ENCODE measurements at places on chromosomes 3 and 15. TPM values are rescaled to one million over a fixed set of nuclear protein-coding genes. Genes with fewer than 3 reads are reported as not detected.

GRCh38 chr3:48268936-48269561, 28.1 kb downstream of the ZNF589 start:
- no peak for DNase-seq

GRCh38 chr15:78317145-78317836, 17.9 kb upstream of the SKIC8 start:
- DNase-seq, result no peak

GRCh38 chr15:56428821-56429458, 36.0 kb downstream of the MNS1 start:
- peak; percentile 37 for DNase-seq

DNA sequence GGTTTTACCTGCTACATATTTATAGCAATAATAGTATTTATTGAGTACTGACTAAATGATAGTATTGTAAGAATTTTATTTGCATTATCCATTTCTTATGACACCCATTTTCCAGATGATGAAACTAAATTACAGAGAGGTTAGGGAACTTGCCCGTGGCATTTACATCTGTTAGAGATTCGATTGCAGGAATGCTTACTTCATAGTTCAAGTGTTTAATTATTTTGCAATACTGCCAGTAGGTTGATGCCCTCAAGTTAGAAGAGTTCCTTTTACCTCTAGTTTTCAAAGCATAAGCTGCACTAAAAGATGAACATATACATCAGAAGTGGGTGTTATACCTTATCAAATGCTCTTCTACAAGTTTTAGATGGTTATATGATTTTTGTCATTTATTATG, 362.8 kb upstream of the RGMA start:
- DNase-seq, result no peak

DNA sequence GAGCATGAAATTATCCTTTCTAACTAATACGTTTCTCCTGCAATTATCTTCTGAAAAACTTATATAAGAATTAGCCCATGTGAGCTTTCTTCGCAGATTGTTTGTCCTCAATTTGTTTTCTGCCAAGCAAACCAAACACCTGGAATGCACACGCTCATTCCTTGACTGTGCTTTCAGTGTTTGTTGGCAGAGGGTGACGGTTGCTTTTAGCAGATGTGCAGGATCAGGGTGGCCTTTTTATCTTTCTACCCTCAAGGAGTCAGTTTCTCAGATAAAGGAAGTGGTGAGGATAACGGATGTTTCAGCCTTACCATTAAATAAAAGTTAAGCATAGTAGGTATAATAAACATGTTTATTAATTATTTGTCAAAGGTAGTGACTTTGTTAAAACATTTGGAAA, 15.2 kb downstream of the ARPP21 start:
- no peak for DNase-seq

- no peak for DNase-seq
Observed at GRCh38 chr15:50506121-50506520, 40.3 kb downstream of the USP50 start.

DNA sequence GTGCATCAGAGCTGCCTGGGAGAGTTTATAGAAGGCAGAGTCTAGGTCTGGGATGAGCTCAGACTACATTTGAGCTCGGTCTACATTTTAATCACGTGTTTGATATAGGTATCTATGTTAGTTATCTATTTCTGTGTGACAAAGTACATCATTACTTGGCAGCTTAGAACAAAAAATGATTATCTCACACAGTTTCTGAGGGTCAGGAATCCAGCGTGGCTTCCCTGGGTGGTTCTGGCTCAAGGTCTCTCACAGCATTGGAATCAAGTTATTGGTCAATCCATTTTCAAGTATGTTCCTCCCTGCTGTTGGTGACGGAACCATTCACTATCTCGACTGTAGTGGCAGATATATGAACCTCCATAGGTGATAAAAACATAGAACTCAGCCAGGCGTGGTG, 71.7 kb downstream of the ABHD5 start:
- DNase-seq, result no peak

GRCh38 chr3:62238431-62238830, 134.9 kb downstream of the FEZF2 start:
- no peak for DNase-seq

DNA sequence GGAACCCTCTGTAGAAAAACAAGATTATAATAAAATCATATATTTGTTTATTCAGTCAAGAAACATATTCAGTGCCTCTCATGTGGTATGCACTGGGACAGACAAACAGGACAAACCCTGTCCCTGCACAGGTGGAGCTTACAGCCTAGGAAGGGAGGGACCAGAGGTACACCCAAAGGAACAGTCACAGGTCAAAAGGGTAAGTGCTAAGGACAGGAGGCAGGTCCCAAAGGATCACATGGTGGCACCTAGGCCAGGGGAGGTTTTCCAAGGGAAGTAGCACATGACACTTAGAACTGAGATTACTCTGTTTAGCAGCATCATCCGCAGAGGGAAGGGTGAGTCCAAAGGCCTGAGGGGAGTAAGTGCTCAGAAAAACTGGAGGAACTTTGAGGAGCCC, 254.4 kb upstream of the ARRDC4 start:
- no peak for DNase-seq

- no peak for DNase-seq
Observed at GRCh38 chr15:91407269-91407889, 307.3 kb downstream of the SV2B start.

- peak; percentile 42 for DNase-seq
Observed at GRCh38 chr15:58748852-58749531, 515 bp downstream of the ADAM10 start.

- no peak for DNase-seq
Observed at GRCh38 chr3:45546716-45547701, 47.5 kb upstream of the LIMD1 start.

- no peak for DNase-seq
Observed at GRCh38 chr3:195147649-195148080, 123.3 kb downstream of the XXYLT1 start.

DNA sequence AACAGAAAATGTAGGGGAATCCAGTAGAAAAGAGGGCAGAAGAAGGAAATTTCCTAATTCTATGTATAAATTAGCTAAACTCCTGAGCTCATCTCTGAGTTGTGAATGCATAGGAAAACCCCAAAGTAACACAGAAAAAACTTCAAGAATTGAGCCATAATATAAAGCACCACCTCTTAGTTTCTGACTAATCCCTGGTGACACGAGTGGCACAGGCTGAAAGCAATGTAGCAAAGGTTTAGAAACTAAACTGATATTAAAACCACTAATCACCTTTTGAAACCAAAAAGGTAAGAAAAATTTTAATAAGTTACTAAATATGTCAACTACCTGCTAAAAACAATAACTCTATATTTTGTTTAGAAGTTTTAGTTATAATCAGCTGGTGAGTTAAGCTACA, 255.6 kb upstream of the NECTIN3 start:
- DNase-seq, result no peak

- DNase-seq, result peak; percentile 7
Observed at GRCh38 chr3:32816439-32817256, 1.1 kb upstream of the TRIM71 start.

DNA sequence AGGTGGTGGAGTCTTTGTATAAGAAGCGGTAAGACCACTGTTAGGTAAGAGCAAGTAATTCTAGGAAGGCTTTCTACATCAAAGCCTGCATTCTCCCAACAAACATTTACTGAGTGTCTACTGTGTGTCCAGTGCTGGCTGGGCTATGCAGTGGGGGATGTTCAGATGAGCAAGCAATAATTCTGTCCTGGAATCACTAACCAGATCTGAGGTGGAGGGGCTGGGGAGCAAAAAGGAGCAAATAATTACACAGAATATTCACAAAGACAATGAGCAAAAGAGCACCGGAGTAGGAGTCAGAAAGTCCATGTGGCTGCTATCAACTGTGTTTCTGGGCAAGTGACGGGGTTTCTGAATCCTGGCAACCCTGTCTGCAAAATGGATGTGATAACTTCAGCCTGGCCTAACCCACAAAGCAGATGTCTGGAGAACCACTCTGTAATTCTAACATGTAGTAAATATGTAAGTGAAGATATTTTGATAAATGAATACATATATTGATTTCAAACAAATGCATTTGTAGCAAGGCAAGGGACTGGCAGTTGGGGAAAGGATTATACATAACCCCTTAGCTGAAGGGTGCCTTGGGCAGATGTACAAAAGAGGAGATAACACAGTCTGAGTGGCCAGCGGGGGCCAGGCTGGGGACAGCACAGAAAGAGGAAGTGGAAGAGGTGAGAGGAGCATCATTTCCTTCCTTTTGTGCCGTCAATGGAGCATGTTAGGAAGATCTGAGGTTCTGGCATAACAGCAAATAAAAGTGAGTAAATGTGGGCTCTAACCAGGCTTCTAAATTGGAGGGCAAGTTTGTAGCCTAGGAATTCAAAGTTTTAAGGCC, 28.8 kb downstream of the CYP8B1 start:
- DNase-seq, result no peak

- no peak for DNase-seq
Observed at GRCh38 chr3:98557324-98558010, 25.7 kb downstream of the GPR15 start.

DNA sequence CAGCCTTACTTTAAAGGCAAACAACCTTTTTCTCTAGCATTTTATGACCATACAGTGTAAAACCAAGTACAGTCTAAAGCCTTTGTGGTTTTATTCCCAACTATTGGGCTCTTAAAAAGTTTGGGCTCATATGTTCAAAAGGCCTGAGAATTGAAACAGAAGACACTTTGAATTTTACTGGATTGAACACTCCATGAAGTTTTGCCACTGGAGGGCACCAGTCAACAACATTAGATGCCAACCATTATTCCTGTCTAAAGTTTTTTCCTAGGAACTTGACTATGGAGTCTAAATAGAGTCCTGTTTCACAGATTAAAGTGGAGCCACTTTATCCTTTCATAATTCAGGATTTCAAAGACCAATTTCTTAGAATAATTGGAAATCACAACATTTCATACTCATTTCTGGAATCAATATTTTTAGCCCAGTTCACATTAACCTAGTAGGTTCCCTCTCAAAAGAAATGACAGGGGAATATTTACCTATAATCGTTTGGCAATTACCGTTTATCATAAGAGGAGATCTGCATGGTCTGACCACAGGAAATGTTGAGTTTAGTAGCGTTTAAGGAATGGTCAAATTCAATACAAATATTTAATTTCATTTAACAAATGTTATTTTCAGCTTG, 244.1 kb upstream of the PDZRN3 start:
- DNase-seq, result peak; percentile 30

DNA sequence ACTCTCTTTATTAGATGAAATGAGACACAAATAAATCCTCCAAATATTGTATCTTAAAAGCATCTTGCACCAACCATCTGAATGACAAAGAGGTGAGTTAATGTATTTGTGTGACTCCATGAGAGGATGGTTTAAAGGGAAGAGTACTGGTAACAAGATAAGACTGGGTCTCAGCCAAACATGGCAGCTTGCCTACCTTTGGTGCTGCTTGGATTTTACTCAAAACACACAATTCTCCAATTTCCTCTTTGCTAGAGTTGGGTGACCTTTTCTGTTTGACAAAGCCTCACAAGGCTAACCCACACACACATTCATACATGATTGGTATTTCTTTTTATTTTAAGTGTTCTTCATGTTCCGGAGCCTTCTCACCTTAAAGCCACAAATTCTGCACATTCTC, 506.4 kb downstream of the FGF12 start:
- DNase-seq, result no peak

- DNase-seq, result peak; percentile 64
Observed at GRCh38 chr15:95994418-95994817, 336.1 kb upstream of the NR2F2 start.

GRCh38 chr3:197083486-197083885, 53.9 kb upstream of the MELTF start:
- DNase-seq, result peak; percentile 92

- DNase-seq, result no peak
Observed at GRCh38 chr15:66679061-66679656, 22.9 kb upstream of the SMAD6 start.

- DNase-seq, result no peak
Observed at GRCh38 chr3:152754303-152754702, 80.6 kb upstream of the P2RY1 start.

DNA sequence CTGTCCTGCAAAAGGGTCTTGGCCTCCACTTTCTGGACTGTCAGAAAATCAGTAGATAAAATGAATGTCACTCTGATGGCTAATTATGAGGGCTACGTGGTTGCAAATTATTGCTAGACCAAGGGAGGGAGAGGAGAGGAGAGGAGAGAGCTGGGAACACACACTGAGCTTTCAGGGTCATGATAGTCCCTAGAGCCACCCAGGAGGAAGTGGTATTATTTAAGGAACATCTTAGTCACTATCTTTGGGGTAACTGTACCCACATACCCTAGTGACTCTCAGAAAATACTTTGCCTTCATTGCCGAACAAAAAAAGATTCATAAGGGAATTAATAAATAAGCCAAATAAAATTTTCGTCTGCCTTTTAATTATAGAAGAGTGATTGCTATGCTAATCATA, 642.3 kb upstream of the CFAP20DC start:
- no peak for DNase-seq

DNA sequence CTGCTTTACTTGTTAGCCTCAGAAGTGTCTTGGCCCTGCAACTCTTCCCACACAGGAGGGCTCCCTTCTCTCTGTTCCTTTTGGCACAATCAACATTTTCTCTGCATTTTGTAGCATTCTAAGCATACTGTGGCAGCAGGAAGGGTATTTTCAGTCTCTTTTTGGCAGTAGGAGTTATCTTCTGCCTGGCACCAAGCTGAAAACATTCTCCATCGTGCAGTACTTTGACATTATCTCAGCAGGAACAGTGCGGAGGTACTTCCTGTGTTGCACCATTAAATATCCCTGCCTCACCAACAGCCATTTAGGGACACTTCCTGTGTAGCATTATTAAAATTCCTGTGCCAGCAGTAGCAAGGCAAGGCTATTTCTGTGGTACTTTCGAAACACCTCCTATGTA, 233.2 kb upstream of the SEMA6D start:
- DNase-seq, result no peak

DNA sequence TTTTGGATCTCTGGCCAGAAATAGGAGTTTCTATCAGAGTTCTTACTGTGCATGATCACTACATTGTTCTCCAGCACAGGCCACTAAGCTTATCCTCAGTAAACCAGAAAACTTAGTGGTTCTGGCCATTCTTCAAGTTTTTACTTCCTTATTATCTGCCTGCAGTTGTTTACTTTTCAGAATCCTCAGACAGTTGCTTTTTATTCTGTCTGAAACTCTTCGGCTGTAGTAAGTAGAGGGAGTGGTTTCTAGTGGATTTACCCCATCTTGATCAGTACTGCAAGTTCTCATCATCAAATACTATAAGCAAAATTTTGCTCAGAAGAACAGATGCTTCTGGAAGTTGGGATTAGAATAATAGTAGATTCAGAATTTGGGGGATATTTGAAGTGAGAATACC, 193.0 kb upstream of the RARB start:
- DNase-seq, result no peak

The GATA2 gene
- total RNA-seq, result 0.90 TPM

The TUSC7 gene
- not detected for total RNA-seq

The SH2D7 gene
- total RNA-seq, result not detected

The THSD4 gene
- total RNA-seq, result 10.4 TPM

The PLS1 gene
- 0.45 TPM for total RNA-seq

The WDR82 gene
- 44.5 TPM for total RNA-seq

The GPR171 gene
- not detected for total RNA-seq

The SLC28A1 gene
- not detected for total RNA-seq

The AQP9 gene
- not detected for total RNA-seq

The C2CD4A gene
- total RNA-seq, result not detected

The CHRNA7 gene
- 0.63 TPM for total RNA-seq

The NME9 gene
- not detected for total RNA-seq

The KLF13 gene
- 14.8 TPM for total RNA-seq

The CFAP92 gene
- not detected for total RNA-seq

Measured in LHCN-M2 (cell line).